T-cell (primary cell): ENCODE measurements at places on chromosomes 7 and 10.

- DNase-seq = no peak
Measured at GRCh38 chr7:124375391-124375790, 342.5 kb upstream of the TMEM229A start.

DNA sequence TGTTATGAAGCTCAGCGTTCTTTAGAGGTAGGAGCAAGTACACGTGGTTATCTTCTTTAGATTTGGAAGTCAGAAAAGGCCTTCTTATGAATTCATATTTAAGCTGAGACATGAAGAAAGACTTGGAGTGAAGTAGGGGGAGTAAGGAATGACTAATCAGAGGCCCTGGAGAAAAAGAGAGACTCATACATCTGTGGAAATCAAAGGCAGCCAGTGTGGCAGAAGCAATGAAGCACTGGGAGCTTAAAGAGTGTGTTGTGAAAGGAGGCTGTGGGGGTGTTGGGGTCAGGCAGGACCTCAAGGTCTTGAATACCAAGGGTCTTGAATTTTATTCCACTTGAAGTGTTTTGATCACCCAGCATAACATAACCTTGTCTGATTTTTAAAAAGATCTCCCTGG lies 35.7 kb upstream of the FGL2 start:
- no peak for DNase-seq

DNA sequence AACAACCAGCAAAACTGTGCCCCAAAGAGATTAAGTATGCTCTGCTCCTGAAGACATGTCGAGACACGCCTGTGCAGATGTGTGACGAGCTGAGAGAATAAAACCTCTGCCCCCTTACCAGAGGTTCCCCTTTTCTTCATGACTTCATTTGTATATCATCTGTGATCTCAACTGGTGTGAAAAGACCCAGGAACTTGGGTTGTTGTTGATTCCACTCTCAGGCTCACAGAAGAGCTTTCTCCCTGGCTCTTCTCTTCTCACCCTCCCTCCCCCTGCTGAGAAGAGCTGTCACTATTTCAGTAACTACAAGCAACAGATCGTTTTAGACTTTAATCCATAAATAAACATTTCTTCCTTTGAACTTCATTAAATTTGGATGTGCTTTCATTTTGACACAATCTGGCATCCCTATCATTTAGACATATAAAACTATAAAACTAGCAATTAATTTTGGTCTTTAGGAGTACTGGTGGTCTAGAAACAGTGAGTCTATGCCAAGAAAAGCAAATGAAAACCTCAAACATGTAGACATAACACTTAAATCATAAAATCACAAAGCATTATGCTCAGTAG lies 179.3 kb upstream of the FZD8 start:
- DNase-seq = no peak

DNA sequence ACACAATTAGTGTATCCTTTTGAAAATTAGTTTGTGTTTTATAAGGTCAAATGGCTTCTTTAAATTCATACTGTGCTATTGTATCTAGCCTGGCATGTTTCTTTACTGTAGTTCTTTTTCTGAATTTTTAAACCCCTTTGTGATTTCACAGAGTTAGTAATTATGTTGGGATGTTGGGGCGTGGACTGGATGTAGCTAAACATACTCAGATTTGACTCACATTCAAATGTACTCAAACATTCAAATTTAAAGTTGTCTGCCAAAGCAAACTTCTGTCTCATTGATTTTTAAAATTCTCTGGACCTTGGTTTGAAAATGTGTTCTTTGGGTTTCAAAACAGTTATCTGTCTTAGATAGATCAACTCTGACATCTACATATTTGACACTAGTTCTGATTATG lies 7.2 kb upstream of the NRP1 start:
- DNase-seq = no peak

DNA sequence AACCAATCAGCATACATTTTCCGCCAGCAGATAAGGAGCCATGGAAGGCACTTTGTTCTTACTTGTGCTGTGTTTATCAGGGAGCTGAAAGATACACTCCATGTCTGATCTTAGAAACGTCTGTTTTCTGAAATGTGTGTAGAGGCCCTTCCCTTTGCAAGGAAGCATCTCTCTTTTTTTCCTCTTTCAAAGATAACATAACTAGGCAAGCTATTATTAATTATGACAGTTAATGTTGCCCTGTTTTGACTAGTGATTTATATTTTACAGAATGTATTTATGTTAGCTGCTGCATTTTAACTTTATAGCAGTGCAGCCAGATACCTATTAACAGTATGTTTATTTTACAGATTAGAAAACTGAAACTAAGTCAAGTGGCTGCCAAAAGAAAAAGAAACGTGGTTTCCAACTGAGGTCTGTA lies 683.2 kb upstream of the IGFBP3 start:
- no peak for DNase-seq
